ENCODE measurements at places on chromosomes 4 and X.

DNA sequence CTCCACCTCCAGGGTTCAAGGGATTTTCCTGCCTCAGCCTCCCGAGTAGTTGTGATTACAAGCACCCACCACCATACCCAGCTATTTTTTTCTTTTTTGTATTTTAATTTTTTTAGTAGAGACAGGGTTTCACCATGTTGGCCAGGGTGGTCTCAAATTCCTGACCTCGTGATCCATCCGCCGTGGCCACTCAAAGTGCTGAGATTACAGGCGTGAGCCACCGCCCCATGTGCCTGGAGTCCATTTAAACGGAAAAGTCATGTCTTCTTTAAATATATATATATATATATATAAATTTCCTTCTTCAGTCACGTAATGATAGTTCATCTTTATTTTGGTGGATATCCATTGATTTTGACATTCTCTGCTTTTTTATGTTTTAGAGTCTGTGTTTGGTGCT, 264.0 kb upstream of the PITX2 start:
- no peak for DNase-seq

DNA sequence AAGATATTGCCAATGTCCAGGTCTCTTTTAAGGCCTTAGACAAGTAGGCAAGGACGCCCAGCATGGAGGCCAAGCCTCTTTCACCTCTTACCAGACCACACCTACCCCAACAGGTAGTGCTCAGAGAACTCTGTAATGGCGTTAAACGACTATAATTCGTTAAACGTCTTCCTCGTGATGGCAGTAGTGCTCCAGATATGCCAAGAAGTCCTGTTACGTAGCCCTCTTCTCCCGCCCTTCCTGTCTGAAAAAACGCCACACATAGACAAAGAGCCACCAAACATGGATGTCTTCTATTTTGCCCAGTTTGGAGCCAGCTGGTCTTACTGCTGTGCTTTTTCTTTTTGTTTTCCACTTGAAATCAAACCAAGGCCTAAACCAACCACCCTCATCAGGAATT, 190.7 kb downstream of the OR13H1 start:
- DNase-seq = peak; percentile 77

- DNase-seq = no peak
Observed at GRCh38 chrX:52558140-52558539, 41.3 kb upstream of the XAGE1B start.

DNA sequence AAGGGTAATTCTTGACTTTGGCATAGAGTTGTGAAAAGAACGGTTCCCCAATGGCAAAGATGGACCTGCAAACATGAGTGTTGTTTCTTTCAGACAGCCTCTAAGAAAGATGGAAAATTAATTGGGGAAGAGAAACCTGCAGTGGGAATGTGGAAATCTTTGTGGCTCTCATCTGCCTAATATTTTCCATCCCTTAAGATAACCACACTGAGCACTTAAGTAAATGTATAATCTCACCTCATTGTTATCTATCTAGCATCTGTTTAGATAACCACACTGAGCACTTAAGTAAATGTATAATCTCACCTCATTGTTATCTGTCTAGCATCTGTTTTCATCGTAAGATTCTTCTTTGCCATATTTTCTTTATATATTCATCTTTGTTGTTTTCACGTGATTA, 149.3 kb downstream of the NWD2 start:
- DNase-seq = no peak

DNA sequence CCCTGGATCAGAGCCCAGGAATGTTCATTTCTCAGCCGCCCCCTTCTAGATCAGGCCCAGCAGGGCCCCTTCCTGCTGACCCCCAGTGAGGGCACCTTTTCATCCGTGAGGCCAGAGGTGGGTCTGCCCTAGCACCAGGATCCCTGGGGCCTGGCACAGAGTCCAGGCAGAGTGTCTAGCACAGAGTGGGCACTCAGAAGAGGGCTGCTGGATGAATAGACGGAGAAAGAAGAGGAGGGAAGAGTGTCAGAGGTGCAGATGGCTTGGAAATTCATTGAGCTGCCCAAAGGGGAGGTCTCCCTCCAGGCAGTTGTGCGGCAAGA, 106.5 kb downstream of the CPZ start:
- no peak for DNase-seq
